Activated T-cell treated with anti-CD3 and anti-CD28 coated beads for 48 hours (primary cell): ENCODE measurements at places on chromosomes 4 and X.

DNA sequence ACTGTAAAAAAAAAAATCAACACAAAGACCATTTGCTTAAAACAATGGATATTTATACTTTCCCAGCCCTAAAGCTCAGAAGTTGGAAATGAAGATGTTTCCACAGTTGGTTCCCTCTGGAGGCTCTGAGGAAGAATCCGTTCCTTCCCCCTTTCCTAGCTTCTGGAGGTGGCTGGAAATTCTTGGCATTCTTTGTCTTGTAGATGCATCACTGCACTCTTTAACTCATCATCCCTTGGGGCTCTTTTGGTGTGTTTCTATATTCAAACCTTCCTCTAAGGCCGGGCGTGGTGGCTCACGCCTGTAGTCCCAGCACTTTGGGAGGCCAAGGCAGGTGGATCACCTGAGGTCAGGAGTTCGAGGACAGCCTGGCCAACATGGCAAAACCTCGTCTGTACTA is 78.7 kb downstream of the VCX3A start:
- DNase-seq: no peak

GRCh38 chr4:123364906-123365305 is 31.7 kb upstream of the SPRY1 start:
- no peak for DNase-seq

DNA sequence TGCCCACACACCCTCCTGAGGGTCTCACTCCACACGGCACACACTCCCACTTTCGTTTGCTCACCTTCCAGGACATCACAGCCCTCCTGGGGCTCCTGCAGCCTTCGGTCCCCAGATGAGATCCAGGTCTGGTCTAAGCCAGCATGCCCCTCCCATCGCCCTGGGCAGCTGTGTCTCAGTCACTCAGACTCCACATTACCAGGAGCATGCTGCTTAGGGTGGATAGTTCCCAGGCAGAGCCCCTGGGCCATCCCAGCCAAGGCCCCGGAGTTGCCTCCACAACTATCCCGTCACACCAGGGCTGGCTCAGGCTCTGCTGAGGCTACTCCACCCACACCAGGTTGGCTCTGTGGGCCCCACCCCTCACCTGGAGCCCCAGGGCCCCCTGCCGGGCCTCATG is 50.4 kb upstream of the PSAPL1 start:
- no peak for DNase-seq

DNA sequence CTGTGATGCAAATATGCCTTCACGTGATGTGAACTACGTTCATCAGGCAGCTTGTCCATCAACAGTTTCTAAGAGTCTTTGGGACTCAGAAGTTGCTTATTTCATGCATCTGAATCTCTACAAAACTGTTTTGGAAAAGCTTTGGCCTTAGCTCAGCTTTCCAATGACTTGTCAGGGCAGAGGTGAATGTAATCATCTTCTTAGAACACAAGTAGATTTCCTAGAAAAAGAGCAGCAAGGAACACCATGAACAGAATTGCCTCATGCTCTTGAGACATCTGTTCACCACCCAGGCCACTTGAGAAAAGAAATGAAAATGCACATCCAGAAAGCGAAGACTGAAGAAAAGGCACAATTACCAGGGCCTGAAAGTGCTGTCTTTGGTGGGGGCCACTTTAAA is 105.8 kb upstream of the PDHA1 start:
- DNase-seq: no peak

GRCh38 chr4:75099321-75099720 is 166.4 kb downstream of the PARM1 start:
- DNase-seq: no peak

GRCh38 chrX:14676431-14676830 is 147.1 kb downstream of the GLRA2 start:
- no peak for DNase-seq

- no peak for DNase-seq
These were observed 856.2 kb downstream of the STIM2 start for GRCh38 chr4:27716693-27717430.

- no peak for DNase-seq
These were observed 67.4 kb downstream of the CNGA2 start for GRCh38 chrX:151801980-151802379.

DNA sequence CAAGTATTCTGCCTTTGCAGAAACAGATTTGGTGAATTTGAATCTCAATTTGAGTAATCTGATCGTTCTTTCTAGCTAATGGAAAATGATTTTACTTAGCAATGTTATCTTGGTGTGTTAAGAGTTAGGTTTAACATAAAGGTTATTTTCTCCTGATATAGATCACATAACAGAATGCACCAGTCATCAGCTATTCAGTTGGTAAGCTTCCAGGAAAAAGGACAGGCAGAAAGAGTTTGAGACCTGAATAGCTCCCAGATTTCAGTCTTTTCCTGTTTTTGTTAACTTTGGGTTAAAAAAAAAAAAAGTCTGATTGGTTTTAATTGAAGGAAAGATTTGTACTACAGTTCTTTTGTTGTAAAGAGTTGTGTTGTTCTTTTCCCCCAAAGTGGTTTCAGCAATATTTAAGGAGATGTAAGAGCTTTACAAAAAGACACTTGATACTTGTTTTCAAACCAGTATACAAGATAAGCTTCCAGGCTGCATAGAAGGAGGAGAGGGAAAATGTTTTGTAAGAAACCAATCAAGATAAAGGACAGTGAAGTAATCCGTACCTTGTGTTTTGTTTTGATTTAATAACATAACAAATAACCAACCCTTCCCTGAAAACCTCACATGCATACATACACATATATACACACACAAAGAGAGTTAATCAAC is 15.3 kb downstream of the PLP1 start:
- DNase-seq: no peak

DNA sequence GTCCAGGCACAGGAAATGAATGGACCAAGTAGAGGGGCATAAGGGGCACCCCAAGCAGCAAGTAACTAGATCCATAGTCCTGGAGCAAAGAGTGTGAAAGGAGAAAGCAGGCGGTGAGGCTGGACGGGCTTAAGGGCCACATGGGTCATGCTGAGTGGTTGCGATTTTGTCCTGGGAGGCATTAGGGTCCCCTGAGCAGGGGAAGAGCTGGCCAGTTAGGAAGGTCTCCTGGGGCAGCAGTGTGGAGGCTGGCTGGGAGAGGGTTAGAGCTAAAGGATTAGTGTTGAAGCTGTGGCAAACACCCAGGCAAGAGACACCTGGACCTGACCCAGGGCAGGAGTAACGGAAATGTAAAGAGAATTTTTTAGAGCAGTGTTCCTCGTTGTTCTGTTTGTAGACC is 26.5 kb downstream of the MYOZ2 start:
- DNase-seq: no peak

DNA sequence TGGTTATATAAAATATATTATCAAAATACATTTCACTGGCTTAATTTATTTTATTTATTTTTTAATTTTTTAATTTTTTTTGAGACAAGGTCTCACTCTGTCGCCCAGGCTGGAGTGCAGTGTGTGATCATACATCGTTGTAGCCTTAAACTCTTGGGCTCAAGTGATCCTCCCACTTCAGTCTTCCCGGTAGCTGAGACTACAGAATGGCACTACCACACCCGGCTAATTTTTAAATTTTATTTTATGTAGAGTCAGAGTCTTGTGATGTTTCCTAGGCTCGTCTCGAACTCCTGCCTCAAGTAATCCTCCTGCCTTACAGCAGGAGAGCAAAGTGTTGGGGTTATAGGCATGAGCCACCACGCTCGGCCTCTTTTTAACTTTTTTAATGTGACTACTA is 143.8 kb downstream of the CEP135 start:
- no peak for DNase-seq

DNA sequence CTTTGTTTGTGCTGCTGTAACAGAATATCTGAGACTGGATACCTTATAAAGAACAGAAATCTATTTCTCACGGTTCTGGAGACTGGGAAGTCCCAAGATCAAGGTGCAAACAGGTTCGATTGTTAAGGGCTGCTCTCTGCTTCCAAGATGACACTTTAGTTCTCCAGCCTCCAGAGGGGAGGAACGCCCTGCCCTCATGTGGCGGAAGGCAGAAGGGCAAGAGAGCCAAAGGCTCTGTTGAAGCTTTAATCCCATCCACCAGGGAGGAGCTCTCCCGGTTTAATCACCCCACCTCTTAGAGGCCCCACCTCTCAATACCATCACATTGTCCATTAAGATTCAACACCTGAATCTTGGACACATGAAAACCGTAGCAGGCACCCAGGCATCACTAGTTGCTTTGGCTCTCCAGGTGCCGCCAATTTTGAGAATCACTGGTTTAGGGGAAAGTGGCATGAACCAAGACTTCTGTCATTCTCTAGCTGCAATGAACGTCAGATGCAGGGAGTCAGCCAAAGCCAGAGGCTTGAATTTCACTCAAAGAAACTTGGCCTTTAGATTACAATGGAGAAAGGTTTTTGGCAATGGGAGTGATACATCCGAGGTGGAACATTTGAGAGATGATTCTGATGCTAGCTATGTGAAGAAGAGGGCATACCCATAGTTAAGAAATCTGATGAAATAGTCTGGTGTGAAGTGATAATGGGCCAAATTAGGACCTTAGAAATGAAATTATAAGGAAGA is 15.7 kb downstream of the FHL1 start:
- peak; percentile 31 for DNase-seq

GRCh38 chr4:159016593-159017024 is 86.3 kb upstream of the RAPGEF2 start:
- no peak for DNase-seq

DNA sequence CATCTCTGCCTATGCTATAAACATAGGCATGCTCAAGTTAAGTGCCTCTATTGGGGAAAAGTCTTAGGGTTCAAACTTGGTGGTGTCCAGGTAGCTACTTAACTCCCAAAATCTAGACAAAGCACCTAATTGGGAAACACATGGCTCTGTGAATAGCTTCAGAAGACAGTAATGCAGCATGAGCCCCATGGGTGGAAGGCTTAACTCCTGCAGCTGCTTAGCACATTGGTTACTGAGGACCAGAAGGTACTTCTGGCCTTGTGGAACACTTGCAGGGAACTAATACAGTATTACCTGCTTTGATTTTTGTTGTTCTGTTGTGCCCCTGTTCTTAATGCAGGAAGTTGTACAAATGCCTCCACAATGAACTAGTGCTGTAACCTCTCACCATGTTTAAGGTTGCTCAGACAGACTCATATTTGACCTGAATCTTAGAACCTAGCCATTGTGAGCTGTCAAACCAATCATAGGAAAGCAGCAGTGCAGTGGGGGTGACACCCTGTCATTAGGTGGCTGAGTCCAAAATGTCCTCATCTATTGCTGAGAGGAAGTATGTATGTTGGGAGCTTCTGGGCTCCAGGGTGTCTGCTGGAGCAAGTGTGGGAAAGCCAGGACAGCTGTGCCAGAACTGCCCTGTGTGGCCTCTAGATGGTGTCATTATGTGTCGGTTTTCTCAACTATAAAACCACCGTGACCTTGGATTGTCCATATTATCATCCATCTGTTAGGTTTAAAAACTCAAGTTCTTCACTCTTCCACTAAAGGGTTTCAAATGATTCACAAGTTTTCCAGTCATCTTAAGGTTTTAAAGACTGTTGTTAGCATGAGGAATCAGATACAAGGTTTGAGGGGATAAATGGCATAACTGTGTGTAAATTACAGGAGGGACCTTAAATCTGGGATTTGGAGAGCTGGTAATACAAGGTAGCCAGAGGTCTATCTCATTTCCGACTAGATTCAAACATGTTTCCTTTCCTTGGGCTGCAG is 69.9 kb upstream of the WDR1 start:
- no peak for DNase-seq
